ENCODE measurements at places on chromosomes 16 and 17. TPM values are rescaled to one million over a fixed set of nuclear protein-coding genes. Genes with fewer than 3 reads are reported as not detected.

DNA sequence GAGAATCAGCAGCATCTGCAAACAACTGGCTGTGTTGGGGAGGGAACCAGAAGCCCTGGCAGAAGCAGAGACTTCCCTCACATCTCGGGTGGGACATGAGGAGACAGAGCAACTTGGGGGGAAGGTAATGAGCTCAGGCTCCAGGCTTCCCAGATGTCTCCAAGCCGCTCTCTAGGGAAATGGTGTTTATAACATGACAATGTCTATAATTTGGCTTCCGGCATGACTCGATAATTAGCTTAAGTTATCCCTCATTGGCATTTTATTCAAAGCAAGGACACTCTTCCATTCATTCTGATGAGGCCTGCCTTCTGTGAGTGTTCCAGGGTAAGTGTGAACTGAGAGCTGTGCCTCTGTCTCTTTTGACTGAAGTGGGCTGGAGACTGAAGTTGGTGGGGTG, 14.7 kb upstream of the MLLT6 start:
- DNase-seq, result no peak

Gene SLC9A5
- 1.2 TPM for total RNA-seq

GRCh38 chr16:57128771-57129389, 36.5 kb downstream of the CPNE2 start:
- no peak for DNase-seq

Gene XAF1
- 2.5 TPM for total RNA-seq

- no peak for DNase-seq
These were observed 2.7 kb downstream of the GCGR start for GRCh38 chr17:81806461-81807209.

Data from occipital lobe (tissue), 3 donors.